Ovary (tissue), 10 donors: ENCODE measurements at places on chromosomes 6 and 20. TPM values are rescaled to one million over a fixed set of nuclear protein-coding genes. Genes with fewer than 3 reads are reported as not detected.
A peak's percentile ranks its signal among the peaks of the same experiment; 100 is the strongest.

Gene ZNF341
- total RNA-seq, result 3.8 TPM

DNA sequence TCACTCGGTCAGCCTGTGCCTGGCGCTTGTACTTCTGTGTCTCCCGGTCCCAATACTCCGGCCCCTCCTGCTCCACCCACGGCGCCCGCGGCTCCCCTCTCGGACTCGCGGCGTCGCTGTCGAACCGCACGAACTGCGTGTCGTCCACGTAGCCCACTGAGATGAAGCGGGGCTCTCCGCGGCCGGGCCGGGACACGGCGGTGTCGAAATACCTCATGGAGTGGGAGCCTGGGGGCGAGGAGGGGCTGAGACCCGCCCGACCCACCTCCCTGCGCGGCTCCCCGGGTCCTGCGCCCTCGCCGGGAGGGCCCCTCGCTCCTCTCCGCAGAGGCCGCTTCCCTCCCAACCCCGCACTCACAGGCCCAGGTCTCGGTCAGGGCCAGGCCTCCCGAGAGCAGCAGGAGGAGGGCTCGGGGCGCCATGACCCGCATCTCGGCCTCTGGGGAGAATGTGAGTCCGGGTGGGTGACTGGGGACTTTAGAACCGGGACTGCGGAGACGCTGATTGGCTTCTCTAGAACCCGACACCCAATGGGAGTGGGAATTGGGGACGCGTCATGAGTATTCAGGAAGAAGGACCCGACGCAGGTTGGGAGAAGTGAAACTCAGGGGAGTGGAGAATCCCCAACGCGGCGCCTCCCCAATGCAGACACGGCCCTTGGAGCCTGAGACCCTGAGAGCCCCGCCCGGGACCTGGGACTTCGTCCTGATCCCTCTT lies at the start of gene HLA-C:
Gene HLA-C, minus strand, starts transcription at position 452 of the 717 bp plus-strand sequence. Its CDS starts 21 bp downstream, at position 431.
- H3K36me3 ChIP-seq, result no peaks in the 10 kb centered on the region
- no peaks in the 10 kb centered on the region for H3K4me1 ChIP-seq
- H3K4me3 ChIP-seq, result peak within 1 kb of the TSS; percentile 91

GRCh38 chr6:10397756-10398445 lies 17.0 kb downstream of the TFAP2A start:
- H3K27me3 ChIP-seq, result no peaks in the 10 kb centered on the region
- no peaks in the 10 kb centered on the region for H3K4me1 ChIP-seq

GRCh38 chr20:32976746-32977145 lies 27.5 kb downstream of the SUN5 start:
- H3K27ac ChIP-seq, result no peak overlapping the region
- no peak for DNase-seq
- H3K4me1 ChIP-seq, result no peaks in the 10 kb centered on the region
- no peak overlapping the region for H3K4me3 ChIP-seq
- no peaks in the 10 kb centered on the region for H3K36me3 ChIP-seq

DNA sequence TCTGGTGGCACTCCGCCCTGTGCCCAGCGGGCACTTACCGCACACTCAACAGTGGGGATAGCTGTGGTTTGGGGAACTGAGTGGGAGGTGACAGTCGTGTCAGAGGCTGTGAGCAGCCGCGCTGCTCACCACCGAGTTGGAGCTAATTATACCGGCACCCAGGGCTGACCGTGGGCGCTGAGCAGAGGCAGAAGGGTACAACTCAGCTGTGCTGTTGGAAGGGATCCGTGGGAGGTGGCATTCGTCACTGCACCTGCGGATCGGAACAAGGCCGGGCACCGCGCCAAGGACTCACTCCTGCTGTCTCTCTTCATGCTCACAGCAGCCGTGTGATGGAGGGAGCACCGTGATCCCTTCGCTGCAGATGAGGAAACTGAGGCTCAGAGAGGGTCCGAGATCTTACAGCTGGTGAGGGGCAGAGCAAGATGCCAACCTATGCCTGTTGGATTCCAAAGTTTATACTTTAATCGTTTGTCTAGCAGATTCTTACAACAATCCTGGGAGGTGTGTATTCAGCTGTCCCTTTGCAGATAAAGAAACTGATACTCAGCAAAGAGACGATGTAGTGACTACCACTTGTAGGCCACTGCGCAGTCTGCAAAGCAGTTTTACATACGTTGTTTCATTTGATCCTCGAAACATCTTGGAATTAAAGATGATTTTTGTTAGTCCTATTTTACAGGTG lies 713 bp upstream of the ELMO2 start:
- no peaks in the 10 kb centered on the region for H3K27me3 ChIP-seq
- no peak overlapping the region for H3K27ac ChIP-seq
- H3K36me3 ChIP-seq, result no peaks in the 10 kb centered on the region
- peaks cover 16% of the 10 kb centered on the region for H3K4me1 ChIP-seq

DNA sequence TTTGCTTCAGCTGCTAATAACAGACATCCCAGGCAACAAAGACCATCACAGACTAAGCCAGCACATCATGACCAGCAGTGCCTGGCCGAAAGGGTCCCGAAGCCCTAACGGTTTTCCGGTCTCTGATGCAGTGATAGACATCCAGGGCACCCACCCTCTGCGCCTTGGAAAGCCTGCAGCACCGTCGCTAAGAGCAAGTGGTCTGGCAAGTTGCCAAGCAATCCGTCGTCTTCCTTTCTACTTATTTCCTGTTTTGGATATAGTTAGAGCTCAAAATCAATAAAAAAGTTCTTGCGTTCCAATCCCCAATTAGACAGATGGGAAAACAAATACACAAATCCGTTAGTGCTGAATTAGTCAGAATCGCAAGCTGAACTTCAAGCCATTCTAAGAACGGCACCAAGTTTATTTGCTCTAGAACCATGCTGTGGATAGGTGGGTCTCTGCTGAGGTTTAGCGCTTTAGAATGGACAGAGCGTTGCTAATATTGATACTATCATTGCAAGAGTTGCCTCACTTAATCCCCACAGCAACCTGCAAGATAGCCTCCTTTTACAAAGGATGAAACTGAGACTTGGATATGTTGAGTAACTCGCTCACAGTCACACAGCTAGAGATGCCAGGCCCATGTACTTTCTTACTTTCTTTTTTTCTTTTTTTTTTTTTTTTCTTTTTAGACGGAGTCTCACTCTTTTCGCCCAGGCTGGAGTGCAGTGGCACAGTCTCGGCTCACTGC lies 163.3 kb upstream of the SNX9 start:
- no peak for DNase-seq
- no peaks in the 10 kb centered on the region for H3K27me3 ChIP-seq
- H3K36me3 ChIP-seq, result no peaks in the 10 kb centered on the region
- H3K4me3 ChIP-seq, result no peak overlapping the region
